ENCODE measurements at places on chromosomes 16 and 17. TPM values are rescaled to one million over a fixed set of nuclear protein-coding genes. Genes with fewer than 3 reads are reported as not detected.

The RCVRN gene
- not detected for total RNA-seq

The CA4 gene
- 0.45 TPM for total RNA-seq

The MARCHF10 gene
- not detected for total RNA-seq

The KCNH4 gene
- total RNA-seq = 0.09 TPM

The IGF2BP1 gene
- total RNA-seq = not detected

The NOXO1 gene
- 4.2 TPM for total RNA-seq

The TBC1D3B gene
- 11.7 TPM for total RNA-seq

The LLGL2 gene
- 40.0 TPM for total RNA-seq

The SLC16A11 gene
- total RNA-seq = 2.1 TPM

The CCL2 gene
- total RNA-seq = 5.5 TPM

The MLKL gene
- total RNA-seq = 27.7 TPM

The OR1F1 gene
- total RNA-seq = not detected

The CA5A gene
- not detected for total RNA-seq

The OR2C1 gene
- total RNA-seq = not detected

The IRF8 gene
- total RNA-seq = 13.0 TPM

The CSH1 gene
- not detected for total RNA-seq

The CES5A gene
- total RNA-seq = not detected

The CDH13 gene
- total RNA-seq = 31.9 TPM

The CDT1 gene
- total RNA-seq = 20.7 TPM

The DHX8 gene
- 32.3 TPM for total RNA-seq

The CMTM2 gene
- not detected for total RNA-seq

All from esophagus squamous epithelium (tissue), 5 donors.